ENCODE measurements at places on chromosomes 7 and 10.

- no peak overlapping the region for H3K4me3 ChIP-seq
- H3K36me3 ChIP-seq: no peaks in the 10 kb centered on the region
- H3K4me1 ChIP-seq: no peaks in the 10 kb centered on the region
- H3K27ac ChIP-seq: no peak overlapping the region
- H3K27me3 ChIP-seq: no peaks in the 10 kb centered on the region
- no peak for DNase-seq
Measured at GRCh38 chr7:8147760-8148463, 114.1 kb downstream of the ICA1 start.

DNA sequence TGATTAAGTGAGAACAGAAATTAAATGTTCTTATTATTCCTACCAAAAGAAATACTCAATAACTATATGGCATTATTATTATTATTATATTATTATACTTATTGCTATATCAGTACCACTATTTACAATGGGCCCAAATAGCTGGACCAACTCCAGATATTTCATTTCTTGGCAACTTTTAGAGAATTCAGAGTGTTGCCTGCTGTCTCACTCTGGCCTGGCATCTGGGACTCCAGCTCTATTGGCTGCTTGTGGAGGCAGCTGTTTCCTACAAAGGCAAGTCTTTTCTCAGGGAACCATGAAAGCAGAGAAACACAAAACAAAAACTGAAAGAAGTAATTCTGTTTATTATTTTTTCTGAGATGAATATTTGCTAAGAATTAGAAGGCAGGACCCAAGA lies 105.1 kb upstream of the SORCS1 start:
- no peaks in the 10 kb centered on the region for H3K4me1 ChIP-seq
- no peak for DNase-seq
- no peak overlapping the region for H3K27ac ChIP-seq
- H3K27me3 ChIP-seq: no peaks in the 10 kb centered on the region

GRCh38 chr10:112265745-112266144 lies 17.5 kb upstream of the TECTB start:
- H3K27me3 ChIP-seq: no peaks in the 10 kb centered on the region
- peak; percentile 49 for DNase-seq
- peak overlapping the region; percentile 76 for H3K27ac ChIP-seq

DNA sequence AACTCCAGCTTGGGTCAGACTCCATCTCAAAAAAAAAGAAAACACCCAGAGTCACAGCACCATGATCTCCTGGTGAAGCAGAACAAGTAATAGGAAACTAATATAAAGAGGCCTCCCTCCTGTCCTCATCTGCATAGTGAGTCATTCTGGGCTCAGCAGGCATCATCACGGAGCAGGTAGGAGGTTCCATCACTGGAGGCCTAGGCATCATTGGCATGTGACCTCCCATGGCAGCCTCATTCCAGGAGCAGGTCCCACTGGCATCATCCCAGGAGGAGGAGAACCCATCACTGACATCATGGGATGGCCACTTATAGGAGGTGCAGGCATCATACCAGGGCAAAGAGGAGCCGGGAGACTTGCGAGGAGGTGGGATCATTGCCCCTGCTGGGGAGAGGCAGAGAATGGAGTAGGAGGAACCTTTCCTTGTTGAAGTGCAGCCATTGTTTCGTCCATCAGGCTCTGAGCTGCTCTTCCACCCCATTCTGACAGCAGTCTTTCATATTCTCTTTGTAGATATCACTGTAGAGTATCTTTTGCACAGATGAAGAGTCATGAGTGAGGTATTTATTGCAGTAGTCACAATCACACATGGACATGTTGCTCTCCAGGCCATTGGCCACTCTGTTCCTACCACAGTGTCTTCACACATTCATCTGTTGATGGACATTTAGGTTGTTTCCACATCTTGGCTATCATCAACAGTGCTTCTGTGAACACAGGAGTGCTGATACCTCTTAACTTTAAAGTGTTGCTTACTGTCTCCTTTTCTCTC lies 73.8 kb downstream of the OSBPL3 start:
- no peak overlapping the region for H3K4me3 ChIP-seq
- no peak overlapping the region for H3K27ac ChIP-seq
- no peak for DNase-seq
- no peaks in the 10 kb centered on the region for H3K36me3 ChIP-seq
- peaks cover 2% of the 10 kb centered on the region for H3K4me1 ChIP-seq
- no peaks in the 10 kb centered on the region for H3K27me3 ChIP-seq

DNA sequence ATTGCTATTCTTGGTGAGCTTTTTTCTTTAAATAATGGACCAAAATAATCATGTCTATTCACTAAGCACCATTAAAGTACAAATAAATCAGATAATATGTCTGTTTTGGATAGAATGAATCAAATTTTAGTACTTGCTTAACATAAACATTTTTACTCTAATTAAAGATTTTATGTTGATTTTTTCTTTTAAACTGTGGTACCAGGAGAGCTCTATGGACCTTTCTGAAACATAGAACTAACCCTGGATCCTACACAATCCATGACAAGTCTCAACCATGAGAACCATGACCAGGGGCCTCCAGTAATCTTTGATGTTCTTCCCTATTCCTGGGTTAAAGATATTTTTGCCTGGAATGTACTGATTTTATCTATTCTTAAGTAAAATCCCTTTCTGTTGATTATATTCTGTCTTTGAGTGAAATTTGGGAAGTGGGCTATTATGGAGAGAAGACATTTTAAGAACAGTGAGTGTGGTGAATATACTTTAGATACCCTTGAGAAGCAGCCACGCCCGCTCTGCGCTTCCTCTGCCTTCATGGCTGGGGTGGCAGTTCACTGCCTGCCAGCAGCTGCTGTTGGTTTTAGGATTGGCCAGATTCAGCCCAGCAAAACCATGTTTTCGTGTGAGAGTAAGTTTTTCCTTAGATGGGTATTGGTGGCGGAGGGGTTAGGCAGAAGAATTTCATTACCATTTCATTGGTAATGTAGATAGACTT lies 42.2 kb upstream of the BHLHA15 start:
- no peak overlapping the region for H3K27ac ChIP-seq
- H3K4me1 ChIP-seq: no peaks in the 10 kb centered on the region
- no peaks in the 10 kb centered on the region for H3K27me3 ChIP-seq
- no peak overlapping the region for H3K4me3 ChIP-seq
- DNase-seq: no peak

- no peaks in the 10 kb centered on the region for H3K4me1 ChIP-seq
- no peak overlapping the region for H3K27ac ChIP-seq
- no peaks in the 10 kb centered on the region for H3K36me3 ChIP-seq
- no peak for DNase-seq
Measured at GRCh38 chr7:64643566-64643965, 22.4 kb upstream of the ZNF107 start.

All from thyroid gland (tissue), 4 donors.